HT-29 (cell line): ENCODE measurements at places on chromosomes 5 and 9.
A peak's percentile ranks its signal among the peaks of the same experiment; 100 is the strongest.

DNA sequence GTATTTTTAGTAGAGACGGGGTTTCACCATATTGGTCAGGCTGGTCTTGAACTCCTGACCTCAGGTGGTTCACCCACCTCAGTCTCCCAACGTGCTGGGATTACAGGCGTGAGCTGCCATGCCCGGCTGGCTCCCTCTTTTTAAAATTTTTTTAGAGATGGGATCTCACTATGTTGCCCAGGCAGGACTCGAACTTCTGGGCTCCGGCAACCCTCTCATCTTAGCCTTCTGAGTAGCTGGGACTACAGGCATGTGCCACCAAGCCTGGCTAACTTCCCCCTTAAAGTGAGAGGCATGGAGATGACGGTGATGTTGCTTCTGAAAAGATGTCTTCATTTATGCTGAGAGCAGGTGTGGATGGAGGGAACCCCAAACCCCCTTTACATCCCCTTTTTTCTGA, 43.7 kb upstream of the PWWP2A start:
- DNase-seq, result no peak

GRCh38 chr5:96936431-96937320, 796 bp downstream of the LNPEP start:
- DNase-seq, result peak; percentile 45

- peak; percentile 67 for DNase-seq
Measured at GRCh38 chr9:94922098-94922607, 195.7 kb downstream of the AOPEP start.

- no peak for DNase-seq
Measured at GRCh38 chr9:92894711-92895362, 17.0 kb upstream of the ZNF484 start.

GRCh38 chr9:3292311-3292710, 233.5 kb downstream of the RFX3 start:
- no peak for DNase-seq

GRCh38 chr5:56951946-56952691, at the start of gene MIER3:
Gene MIER3, minus strand, starts transcription at chr5:56952123. Its CDS starts 21 bp downstream, at chr5:56952102.
- peak; percentile 61 for DNase-seq

- DNase-seq, result peak; percentile 16
Measured at GRCh38 chr9:15295761-15296405, 11.1 kb downstream of the TTC39B start.

DNA sequence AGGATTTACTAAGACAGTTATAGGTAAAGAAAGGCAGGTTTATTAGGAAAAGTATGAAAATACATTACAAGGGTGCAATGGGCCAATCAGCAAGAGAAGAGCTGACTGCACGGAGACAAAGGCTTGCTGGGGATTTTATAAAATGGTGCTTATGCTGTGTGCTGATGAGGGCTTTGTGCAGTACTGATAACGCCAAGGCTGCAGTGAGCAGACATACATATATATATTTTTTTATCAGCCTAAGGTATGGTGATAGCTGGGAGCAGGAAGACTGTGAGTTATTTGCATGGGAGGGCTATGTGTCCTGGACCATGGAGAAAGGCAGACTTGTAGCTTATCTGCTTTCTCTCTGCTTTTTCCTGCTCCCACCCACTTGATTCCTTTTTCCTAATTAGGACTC, 208.1 kb upstream of the ACTBL2 start:
- no peak for DNase-seq

DNA sequence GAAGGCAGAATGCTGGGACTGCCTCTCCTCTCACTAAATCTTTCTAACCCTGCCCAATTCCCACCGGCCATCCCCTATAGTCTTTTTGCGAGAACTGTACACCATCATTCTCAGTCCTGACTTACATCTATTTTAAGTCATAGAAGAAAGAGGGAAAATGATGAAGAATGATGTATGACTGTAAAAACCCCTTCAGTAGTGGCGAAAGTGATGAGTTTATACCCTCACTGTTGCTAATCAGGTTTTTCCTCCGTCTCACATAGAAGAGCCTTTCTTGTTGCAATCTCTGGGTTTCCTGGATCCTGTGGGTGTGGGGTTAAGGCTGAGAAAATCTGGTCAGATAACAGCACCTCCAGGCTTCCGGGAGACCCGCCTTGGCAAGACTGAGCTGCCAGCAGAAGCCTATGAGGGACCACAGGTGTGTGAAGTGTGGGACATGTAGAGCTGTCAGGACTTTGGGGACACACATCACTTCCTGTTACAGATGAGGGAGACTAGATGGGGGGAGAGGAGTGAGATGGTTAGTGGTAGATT, 147.1 kb upstream of the SLC12A2 start:
- DNase-seq, result peak; percentile 58

- DNase-seq, result no peak
Measured at GRCh38 chr5:120442694-120443093, 21.4 kb upstream of the PRR16 start.

DNA sequence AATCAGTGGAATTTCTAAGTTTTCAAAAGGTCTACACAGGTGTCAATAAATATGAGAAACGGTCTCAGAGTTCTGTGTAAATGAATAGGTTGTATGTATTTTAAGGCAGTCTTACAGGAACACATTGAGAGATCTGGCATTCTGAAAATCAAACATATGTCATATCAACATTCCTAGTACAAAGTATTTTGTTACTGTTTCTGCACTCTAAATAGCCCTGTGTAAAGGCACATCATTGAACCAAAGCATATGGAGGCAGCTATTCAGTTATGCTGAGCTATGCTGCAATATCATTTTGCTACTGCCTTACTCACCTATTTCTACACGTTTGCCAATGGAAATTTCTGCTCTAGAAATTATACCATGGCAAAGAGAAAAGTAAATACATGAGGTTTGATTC, 379.1 kb downstream of the KIAA0825 start:
- DNase-seq, result no peak

DNA sequence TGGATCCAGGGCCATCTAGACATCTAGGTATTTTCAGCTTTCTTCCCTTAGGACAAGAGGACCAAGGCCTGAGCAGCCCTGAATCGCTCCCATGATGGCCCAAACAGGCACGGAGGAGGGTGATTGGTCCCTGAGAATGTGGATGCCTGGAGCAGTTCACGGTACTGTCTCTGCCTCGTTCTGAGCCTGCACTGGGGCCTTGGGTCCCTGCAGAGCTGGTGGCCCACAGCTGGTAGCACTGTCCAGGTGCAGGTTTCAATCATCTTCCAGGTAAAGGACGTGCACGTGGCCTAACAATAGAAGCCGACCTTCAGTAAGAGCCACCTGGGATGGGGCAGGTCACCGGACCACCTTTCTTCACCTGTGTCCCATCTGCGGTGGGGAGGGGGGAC, 19.4 kb upstream of the FCN1 start:
- DNase-seq, result no peak

- DNase-seq, result no peak
Measured at GRCh38 chr9:37370968-37371563, 51.4 kb upstream of the GRHPR start.

DNA sequence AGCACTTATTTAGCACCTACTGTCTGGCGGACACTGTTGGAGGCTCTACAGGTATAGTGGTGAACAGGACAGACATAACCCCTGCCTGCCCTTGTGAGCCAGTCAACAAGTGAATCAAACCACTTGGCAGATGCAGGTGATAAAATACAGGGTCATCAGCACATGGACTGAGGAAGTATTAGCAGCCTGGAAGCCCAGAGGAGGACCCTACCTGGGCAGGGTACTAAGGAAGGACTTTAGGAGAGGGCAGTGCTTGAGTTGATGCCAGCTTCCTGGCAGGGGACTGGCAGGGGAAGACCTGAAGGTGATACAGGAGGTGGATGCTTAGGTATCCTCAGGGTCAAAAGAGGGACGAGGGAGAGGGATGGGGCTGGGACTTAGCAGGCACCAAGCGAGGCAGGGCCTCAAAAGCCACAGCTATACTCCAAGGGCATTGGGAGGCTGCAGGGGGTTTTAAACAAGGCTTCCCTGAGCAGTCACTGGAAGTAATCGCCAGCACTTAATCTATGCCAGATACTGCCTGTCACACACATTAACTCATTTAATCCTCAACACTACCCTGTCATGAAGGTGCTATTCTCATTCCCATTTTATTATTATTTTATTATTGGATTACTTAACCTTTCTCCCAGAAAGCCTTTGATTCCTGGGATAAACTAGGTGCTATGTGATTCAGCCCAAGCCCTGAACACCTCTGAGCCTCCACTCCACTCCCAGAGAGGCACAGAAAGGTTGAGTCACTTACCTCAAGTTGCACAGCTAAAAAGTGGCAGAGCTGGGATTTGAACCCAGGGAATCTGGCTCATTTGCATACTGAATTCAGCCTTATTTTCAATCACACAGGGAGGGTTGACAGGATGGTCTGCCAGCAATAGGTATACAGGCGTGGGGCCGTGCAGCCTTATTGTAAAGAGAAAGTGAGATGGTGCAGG, 63.8 kb upstream of the ORM1 start:
- no peak for DNase-seq

DNA sequence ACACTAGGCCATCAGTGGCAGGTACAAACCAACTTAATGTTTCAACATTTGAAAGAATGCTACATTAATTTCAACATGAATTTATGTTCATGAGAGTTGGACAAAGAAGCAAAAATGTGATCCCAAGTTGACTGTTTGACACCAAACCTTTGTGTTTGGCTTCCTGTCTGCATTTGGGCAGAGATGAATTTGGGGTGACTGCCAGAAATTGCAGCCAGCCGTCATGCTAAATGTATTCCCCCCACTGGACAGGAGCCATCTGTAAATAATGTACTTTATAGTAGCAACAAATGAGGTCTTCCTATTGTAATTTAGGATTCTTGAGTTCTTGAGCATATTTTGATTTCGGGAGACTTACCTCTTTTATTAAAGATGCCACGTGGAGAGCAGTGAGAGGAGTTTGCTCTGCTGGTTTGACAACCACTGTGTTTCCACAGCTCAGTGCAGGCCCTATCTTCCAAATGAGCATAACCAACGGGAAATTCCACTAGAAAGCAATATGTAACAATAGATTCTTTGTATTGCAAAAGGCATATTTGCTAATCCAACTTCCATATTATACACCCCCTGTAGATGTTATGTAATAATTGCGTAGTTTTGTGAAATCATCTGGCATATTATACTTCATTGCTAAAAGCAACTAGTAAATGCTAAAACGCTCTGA, 27.6 kb downstream of the ALDH1A1 start:
- DNase-seq, result no peak

GRCh38 chr5:32233696-32234447, 59.8 kb upstream of the GOLPH3 start:
- DNase-seq, result peak; percentile 88

DNA sequence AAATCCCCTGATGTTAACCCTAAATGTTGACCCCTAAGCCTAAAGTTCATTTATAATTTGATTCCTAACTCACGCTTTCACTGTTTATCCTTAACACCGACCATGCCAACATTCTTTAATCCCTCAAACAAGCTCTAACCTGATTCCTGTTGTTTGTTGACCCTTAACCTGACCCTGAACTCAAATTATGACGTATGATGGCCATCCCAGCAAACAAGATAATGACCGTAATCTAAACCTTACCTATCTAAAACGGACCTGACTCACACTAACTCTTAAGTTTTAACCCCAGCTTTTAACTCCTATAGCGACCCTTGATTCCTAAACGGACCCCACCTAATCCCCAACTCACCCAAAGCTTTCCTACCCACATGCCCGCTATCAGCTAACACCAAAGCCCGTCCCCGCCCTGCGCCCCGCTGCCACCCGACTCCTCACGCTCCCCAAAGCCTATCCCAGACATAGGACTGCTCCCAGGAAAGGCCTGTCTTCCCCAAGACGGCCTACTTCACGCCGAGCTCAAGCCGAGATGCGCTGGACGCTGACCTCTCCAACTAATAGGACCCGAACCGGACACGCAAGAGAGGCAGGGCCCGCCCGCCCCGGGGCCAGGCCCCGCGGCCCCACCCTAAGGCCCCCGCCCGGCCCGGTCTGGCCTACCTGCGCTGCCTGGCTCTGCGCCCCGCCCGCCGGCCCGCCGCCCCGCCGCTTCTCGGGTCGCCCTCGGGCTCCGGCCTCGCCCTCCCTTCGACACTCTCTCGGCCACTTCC, 395 bp downstream of the TLN1 start:
- DNase-seq, result no peak

DNA sequence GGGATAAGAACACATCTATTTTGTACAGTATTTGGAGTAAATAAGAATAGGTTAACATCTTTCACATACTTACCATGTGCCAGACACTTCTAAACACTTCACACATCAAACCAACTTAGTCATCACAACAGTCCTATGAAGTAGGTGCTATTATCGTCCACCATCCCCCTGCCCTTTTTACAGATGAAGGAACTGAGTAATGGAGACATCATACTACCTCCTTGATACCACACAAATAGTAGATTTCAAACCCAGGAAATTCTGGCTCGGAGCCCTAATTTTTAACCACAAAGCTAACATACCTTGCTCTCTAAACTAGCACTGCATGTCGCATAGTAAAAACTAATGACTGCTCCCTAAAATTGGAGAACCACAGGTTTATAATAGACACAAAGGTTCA, 4.2 kb upstream of the ZNF366 start:
- no peak for DNase-seq

DNA sequence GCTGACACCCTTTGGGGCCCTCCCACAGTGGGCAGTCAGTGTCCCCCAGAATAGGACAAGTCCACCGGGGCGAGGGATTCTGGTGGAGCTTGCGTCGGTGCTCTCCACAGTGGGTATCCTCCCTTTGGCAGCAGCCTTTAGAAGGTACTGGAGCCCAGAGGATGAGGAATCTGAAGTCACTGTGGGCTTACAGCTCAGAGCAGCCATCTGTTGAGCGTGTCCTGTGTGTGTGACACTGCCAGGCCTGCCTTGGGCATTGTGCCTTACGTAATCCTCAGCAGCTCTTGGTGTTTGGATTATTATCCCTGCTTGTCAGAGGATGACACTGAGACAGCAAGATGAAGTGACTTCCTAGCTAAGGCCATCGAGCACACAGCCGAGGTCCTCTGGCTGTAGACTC, 12.6 kb downstream of the URM1 start:
- no peak for DNase-seq

- DNase-seq, result no peak
Measured at GRCh38 chr5:160272264-160272663, 40.1 kb downstream of the CCNJL start.

DNA sequence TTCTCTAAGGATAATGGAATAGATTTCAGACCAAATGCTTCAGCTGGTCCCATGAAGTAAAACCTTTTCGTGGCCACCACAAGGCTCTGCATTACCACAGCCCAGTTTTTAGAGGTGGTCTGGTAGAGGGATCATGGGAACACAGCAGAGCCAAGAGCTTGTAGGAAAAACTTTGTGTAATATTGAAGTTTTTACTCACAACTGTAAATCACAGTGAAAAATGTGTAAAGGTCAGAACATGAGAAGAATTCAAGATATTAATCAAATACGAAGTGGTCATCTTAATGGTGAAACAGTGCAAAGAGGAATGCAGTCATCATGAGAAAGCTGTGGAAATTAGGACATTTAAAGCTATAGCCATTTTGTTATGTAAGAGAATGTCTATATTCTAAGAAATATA, 197.5 kb downstream of the NPR3 start:
- no peak for DNase-seq

DNA sequence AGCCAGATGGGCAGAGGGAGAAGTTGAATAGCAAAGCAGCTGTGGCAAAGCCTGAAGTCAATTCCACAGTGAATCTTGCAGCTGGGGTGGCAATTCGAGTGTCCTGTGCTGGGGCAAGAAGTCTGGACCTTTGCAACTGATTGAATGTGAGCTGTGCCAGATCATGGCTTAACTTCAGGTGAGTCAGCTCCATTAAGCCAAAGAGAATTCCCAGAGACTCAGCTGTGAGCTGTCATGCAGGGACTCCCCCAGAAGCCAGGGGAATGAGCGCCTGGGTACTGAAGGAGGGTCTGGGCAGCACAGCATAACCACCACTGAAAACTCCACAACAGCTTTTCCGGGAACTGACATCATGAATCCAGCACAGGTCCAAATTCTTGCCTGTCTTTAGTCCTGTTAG, 153.5 kb upstream of the TRPC7 start:
- no peak for DNase-seq
